Upper lobe of right lung (tissue), 1 donor: ENCODE measurements at places on chromosomes 4 and X. TPM values are rescaled to one million over a fixed set of nuclear protein-coding genes. Genes with fewer than 3 reads are reported as not detected.
A peak's percentile ranks its signal among the peaks of the same experiment; 100 is the strongest.

PPP1R2C gene
- total RNA-seq: not detected

PDE6B gene
- total RNA-seq: 9.1 TPM

MCF2 gene
- not detected for total RNA-seq

ARHGAP36 gene
- not detected for total RNA-seq

IL15 gene
- total RNA-seq: 6.6 TPM

SHROOM2 gene
- 9.6 TPM for total RNA-seq

SASH3 gene
- total RNA-seq: 41.2 TPM

USP17L13 gene
- not detected for total RNA-seq

INPP4B gene
- total RNA-seq: 20.7 TPM

OPRPN gene
- not detected for total RNA-seq

LRAT gene
- total RNA-seq: 1.1 TPM

GRCh38 chr4:54144661-54145171 lies 44.8 kb downstream of the GSX2 start:
- DNase-seq: no peak

DNA sequence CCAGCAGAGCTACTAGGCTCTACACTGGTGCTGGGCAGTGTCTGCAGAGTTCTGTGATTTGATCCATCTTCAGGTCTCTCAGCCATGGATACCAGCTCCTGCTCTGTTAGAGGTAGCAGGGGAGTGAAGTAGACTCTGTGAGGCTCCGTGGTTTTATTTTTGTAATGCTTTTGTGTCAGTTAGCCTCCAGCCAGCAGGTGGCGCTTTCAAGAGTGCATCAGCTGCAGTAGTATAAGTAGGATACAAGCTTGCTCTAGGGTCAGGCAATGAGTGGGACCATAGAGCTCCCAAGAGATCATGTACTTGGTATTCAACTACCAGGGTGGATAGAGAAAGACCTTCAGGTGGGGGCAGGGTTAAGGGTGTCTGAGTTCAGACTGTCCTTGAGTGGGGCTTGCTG lies 362.5 kb upstream of the TRAM1L1 start:
- DNase-seq: no peak

DNA sequence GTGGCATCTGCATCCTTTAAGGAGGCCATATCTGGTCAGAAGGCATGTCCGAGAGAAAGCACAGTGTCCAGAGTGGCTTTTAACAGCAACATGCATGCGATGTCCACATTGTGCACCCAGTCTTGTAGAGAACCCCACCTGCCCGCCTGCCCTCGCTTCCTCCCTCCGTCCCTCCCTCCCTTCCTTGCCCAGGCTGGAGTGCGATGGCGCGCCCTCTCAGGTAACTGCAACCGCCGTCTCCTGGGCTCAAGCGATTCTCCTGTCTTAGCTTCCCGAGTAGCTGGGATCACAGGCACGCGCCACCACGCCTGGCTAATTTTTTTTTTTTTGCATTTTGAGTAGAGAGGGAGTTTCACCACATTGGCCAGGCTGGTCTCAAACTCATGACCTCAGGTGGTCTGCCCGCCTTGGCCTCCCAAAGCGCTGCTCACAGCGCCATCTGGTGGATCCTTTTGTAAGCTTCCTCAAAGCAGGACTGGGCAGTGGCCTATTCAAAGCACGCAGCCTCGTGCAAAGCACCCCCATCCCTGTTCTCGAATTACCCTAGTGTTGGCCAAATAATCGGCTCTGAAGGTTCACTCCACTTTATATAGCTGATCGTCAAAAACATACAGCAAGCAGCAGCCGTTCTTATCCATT lies 15.0 kb downstream of the BRCC3 start:
- no peak for DNase-seq

GRCh38 chr4:151961456-151961855 lies 200.6 kb upstream of the GATB start:
- no peak for DNase-seq

DNA sequence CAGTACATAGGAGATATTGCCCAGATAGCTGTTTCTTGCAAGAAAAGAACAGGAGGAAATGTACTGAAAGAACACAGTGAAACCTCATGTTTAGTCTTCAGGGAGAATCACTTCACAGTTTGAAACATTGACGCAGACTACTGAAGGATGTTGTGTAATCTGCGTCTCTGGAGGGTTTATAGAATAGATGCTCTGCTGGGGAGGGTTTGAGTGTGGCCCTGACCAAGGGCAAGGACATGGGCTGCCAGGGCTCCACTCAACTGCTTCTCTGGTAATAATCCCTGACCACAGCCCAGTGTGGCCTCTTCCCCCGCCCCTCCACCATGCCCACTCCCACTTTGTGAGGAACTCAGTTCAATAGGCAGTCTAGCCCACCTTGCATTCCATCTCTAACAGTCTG lies 15.8 kb upstream of the ACE2 start:
- DNase-seq: no peak

DNA sequence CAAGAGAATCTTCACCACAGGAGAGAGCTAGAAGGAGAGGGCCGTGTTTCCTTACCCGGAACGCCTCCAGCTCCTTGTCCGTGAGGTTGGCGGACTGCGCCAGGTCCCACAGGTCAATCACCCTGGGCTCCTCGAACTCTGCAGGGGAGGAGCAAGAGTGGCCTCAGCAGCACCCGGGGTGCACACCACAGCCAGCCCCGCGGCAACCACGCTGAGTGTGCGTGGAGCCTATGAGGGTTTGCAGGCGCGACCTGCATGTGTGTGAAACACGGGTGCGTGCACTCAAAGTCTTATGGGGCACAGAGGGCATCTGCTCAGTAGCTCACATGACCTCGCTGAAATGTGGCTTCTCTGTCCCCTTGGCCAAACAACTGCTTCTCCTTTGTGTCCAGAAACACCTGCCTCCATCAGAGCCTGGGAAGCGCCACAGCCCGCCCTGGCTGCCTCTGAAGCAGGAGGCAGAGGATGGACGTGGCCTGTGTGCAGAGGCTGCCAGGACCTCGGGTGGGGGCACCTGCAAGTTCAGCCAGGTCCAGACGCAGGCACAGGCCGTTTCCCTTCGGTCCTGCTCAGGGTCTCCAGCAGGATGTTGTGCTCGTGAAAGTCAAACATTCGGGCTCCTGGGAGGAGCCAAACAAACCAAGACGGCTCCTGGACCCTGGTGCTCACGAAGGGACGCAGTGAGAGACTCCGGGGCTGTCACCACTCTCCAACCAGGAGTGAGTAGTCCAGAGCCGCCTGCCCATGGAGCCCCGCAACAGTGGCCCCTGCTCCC lies 16.0 kb downstream of the LRPAP1 start:
- no peak for DNase-seq

DNA sequence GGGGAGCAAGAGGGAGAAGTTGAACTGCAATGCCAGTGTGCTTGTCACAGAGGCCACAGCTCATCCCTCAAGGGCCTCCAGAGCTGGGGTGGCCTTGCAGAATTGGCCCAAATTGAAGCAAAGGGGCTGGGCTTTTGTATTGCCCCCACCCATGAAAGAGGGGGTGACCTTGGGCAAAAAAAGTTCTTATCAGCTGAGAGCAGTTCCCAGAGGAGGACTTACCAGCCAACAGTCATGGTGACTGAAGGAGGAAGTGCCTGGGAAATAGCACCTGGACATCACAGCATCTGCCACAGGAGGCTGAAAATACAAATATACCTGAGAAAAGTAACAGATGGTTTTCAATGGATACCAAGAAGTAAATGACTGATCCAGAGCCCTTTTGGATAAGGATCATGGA lies 262.4 kb downstream of the MID1IP1 start:
- no peak for DNase-seq

DNA sequence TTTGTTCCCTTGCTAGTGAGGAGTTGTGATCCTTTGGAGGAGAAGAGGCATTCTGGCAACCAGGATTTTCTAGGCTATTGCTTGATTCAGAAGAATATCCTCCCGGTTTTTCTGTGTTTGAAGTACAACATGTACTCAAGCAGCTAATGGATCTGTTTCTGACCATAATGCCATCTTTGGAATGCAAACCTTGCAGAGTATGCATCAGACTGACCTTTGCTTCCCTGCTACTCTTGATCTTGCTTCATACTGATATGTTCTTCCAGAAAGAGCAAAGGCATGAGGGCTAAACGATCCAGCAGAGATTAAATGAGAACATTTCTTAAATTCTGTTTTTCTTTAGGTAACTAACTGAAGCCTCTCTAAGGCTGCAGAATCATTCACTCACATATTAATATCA lies 265.4 kb upstream of the SLC7A11 start:
- no peak for DNase-seq

DNA sequence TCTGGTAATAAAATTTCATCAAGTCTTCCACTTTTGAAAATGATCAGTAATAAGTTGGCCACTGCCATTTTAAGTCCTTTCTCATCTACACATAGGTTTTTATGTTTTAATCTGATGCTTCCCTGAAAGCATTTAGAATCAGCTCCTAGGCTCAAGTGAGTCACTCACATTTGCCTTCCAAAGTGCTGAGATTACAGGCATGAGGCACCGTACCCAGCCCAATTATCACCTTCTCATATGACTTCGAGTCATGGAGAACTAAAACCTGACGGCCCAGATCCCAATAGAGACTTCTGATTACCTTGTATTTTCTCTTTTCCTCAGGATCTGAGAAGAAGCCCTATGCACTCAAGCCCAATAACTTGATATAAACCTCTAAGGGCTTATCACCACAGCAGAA lies 140.8 kb downstream of the OPHN1 start:
- DNase-seq: no peak

DNA sequence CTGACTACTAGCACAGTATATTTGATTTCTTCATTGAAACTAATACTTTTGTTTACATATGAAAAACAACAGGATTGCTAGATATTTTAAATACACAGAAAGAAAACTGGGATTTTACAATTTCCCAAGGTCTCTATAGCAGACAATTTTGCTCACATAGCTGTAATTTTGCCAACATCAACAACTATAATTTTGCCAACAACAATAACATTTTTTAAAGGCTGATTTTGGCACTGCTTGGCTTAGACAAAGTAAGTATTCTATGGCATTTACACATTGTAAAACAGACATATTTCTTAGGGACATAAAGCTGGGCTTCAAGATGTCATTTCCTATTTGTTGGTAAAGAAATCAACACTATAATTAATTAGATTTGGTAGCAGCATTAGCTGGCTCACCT lies 922.1 kb downstream of the RAB28 start:
- DNase-seq: no peak

- DNase-seq: no peak
Measured at GRCh38 chr4:162732876-162733275, 433.8 kb downstream of the NAF1 start.

GRCh38 chr4:176849076-176849475 lies 56.4 kb upstream of the VEGFC start:
- DNase-seq: no peak

GRCh38 chrX:101417981-101418841 lies 10.2 kb downstream of the HNRNPH2 start:
- peak; percentile 87 for DNase-seq

- DNase-seq: no peak
Measured at GRCh38 chrX:65679071-65679540, 11.7 kb downstream of the MSN start.

DNA sequence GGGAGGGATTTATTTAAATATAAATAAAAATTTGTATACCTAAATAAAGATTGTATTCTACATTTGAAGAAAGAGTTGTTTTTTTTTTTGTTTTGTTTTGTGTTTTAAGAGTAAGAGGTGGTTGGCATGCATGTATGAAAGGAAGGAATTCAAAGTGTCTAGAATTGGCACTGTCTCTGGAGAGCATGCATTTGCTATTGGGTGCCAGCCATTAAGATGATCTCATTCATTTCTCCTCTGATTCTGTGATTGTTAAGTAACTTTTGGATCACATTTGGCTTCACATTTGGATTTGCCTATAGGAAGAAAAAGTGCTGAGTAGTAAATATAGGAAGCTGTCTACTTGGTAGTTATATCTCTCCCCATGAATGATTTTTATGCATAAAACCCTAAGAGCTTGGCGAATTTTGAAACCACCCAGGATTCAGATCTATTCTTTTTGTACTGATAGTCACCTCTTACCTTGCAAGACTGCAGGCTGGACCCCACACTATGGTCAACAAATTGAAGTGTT lies 7.8 kb upstream of the BOD1L1 start:
- DNase-seq: no peak

DNA sequence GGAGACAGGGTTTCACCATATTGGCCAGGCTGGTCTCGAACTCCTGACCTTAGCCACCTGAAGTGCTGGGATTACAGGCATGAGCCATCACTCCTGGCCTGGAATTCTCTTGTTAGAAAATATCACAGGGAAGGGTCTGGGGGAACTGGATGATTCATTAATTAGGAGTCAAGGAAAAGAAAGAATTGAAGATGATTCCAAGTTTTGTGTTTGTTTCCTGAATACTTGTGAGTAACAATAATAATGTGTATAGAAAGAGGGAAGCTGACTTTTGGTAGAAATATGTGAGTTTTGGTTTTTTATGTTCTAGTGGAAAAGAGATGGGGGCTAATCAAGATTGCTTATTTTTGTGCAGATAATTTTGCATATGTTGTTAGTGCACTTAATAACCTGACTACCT lies 77.3 kb upstream of the CLNK start:
- DNase-seq: no peak

DNA sequence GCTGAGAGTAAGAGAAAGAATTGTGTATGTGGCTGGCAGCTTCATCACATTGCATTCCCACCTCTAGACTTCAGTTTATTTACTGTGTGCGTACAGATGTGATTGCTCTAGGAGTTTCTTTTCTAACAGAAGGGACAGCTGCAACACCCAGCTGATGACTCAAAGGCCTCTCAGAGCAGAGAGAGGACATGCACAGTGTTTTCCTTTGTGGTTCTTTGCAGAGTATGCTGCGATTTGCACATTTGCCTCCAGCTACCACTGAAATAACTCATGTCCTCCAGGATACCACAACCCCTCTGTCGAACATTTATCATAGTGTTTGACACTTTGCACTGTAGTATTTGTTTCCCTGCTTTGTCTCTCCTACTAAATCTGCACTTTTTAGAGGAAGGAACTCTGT lies 294.1 kb downstream of the STIM2 start:
- no peak for DNase-seq

- DNase-seq: no peak
Measured at GRCh38 chrX:136495043-136495442, 2.3 kb upstream of the HTATSF1 start.

GRCh38 chrX:24498975-24499374 lies 33.9 kb downstream of the PDK3 start:
- no peak for DNase-seq

- no peak for DNase-seq
Measured at GRCh38 chr4:168569066-168569930, 72.4 kb downstream of the PALLD start.

DNA sequence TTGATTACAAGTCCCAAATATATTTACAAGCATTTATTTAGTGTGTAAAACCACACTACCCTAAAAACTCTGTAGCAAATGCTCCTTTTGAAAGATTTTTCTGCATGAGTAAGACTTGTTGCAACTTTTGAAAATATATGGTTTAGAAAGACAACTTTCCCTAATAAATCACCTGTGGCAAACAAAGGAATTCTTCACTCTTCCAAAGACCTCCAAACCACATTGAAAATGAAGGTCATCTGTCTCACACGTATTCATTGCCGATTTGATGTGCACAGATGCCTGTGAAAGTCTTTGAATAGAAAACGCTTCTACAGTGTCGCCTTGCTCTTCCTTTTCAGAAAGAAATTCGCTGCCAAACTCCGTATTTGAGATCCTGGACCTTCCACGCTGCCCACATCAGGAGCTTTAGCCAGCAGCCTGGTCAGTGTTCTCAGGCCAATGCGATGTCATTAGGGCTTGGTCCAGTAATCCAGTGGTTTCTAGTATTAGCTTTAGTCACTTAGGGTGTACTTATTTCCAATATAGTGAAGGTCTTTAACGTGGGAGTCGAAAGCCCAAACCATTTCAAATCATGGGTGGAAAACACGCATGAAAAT lies 22.2 kb downstream of the SPINK2 start:
- DNase-seq: no peak

GRCh38 chrX:53256446-53257041 lies 24.8 kb downstream of the IQSEC2 start:
- DNase-seq: no peak

- DNase-seq: peak; percentile 70
Measured at GRCh38 chr4:74228691-74229640, 71.0 kb downstream of the MTHFD2L start.
